ENCODE measurements at places on chromosomes 5 and 9.

DNA sequence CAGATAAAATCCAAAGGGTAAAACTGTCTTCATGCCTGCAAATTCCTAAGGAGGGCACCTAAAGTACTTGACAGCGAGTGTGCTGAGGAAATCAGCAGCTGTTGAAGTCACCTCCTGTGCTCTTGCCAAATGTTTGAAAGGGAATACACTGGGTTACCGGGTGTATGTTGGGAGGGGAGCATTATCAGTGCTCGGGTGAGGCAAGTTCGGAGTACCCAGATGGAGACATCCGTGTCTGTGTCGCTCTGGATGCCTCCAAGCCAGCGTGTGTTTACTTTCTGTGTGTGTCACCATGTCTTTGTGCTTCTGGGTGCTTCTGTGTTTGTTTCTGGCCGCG is 727 bp upstream of the ADRB2 start:
- DNase-seq = no peak

- DNase-seq = no peak
These were observed 16.3 kb downstream of the KLF9 start for GRCh38 chr9:70398145-70398556.

- peak; percentile 50 for DNase-seq
These were observed 38.4 kb downstream of the EBF1 start for GRCh38 chr5:159061179-159061796.

DNA sequence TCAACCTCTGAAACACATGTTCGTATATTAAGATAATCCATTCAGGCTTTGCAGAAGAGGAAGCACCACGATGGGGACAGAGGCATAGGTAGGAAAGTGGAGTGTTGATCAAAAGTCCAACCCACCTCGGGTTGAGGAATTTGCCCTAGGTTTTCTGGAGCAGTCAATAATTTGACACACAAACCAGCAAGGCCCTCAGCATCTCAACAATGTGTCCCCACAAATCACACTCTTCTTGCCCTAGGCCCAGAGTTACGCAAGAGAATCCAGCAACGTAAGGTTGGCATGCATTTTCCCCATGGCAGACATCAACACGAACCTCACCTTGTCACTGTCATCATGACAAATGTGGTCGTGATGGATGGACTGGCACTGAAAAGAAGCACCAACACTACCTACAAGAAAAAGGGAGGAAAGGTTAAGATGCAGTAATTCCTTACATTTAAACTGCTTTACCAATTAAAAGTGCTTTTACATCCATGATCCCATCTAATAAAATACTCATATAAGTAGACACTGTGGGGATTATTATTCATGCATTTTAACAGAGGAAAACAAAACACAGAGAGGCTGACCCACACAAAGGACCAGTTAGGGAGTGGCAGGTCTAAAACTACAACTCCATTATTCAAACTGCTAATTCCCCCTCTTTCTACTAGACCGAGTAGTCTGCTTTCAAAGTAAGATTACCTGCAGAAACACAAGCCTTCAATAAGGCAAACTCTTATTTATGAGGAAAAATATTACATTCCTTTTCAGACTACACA is 24.4 kb upstream of the RNF38 start:
- no peak for DNase-seq

GRCh38 chr5:58763390-58763789 is 180.5 kb downstream of the RAB3C start:
- DNase-seq = no peak

DNA sequence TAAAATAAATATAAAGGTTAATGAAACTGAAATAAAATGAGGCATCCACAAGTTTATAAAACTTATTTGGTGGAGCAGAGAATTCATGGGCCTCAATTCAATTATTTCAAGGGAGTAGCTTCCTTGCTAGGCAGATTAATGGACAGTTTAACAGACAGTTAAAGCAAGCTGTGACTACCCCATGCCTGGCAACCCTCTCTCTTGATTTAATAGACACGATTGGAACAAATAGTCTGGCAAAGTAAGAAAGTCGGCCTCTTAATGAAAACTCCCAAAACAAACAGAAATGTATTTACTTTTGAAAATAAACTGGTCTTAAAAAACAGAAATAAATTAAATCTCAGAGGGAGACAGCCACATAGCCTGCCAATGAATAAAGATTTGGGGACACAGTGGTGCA is 40.1 kb upstream of the ERCC6L2 start:
- DNase-seq = no peak

- DNase-seq = no peak
These were observed 281.6 kb downstream of the SLF1 start for GRCh38 chr5:94900006-94900505.

DNA sequence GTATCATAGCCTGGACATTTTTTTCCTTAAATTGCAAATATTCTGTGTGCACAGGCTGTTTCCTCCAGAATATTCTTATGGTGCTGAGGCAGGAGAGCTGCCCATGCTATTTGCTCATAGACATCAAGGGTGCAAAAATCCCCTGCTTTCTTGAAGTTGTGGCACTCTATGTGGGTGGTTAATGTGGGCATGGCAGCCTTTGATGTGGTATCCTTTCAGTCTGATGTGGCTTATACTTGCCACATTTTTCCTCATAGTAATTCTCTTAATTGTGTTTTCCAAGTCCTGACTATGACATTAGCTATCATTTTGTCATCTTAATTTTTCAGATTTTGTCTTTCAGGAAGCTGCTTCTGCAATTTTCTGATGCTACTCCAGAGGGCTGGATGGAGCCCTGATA is 353.3 kb downstream of the YTHDC2 start:
- DNase-seq = no peak

GRCh38 chr5:129902816-129903215 is 1.4 kb upstream of the CHSY3 start:
- DNase-seq = no peak

DNA sequence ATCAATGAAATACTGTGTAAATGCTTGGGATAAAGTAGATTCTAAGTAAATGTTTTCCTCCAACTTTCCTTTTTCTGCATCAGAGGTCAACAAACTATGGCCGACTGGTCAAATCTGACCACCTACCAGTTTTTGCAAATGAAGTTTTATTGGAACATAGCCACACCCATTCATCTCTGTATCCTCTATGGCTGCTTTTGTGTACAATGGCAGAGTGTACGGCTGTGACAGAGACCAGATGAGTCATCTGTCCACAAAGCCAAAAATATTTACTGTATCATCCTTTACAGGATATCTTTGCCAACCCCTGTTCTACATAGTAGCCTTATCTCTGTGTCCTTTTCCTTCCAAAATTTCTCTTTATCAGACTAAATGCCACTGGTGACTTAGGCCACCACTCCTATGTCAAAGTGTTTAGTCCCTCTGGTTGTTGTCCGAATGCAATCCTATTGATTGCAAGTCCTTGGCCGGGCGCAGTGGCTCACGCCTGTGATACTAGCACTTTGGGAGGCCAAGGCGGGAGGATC is 218.4 kb upstream of the KLF4 start:
- no peak for DNase-seq

- no peak for DNase-seq
These were observed 84.5 kb upstream of the CTNNA1 start for GRCh38 chr5:138668451-138669380.

DNA sequence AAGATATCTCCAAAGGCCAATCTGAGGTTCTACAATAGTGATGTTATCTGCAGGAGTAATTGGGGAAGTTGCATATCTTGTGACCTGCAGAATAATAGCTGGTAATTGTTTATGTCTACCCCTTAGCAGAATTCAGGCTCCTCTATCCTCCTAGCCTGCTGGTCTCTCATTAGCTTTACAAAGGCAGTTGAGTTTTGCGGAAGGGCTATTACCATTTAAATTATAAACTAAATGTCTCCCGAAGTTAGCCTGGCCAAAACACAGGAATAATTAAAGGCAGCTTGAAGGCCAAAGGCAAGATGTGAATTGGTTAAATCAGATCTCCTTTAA is 168.7 kb downstream of the TTC39B start:
- DNase-seq = no peak

- DNase-seq = peak; percentile 39
These were observed 517 bp downstream of the KCNN2 start for GRCh38 chr5:114362197-114362976.

DNA sequence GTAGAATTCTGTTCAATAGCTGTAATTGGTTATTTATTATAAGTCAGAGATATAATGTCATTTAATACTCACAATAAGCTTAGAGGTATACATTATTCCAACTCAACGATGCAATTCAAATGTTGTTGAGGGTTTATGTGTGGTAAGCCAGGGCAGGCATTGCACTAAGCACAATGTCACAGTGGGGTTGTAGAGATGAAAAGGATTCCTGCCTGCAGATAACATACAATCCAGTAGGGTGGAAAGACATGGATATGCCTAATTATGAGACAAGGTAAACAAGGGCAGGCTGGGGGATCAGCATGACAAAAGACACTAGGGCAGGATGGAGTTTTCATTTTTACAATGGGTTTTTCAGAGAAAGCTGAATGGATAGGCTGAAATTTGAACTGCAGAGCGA is 98.7 kb upstream of the PALM2AKAP2 start:
- no peak for DNase-seq

- no peak for DNase-seq
These were observed 27.1 kb upstream of the IL33 start for GRCh38 chr9:6188466-6188865.

DNA sequence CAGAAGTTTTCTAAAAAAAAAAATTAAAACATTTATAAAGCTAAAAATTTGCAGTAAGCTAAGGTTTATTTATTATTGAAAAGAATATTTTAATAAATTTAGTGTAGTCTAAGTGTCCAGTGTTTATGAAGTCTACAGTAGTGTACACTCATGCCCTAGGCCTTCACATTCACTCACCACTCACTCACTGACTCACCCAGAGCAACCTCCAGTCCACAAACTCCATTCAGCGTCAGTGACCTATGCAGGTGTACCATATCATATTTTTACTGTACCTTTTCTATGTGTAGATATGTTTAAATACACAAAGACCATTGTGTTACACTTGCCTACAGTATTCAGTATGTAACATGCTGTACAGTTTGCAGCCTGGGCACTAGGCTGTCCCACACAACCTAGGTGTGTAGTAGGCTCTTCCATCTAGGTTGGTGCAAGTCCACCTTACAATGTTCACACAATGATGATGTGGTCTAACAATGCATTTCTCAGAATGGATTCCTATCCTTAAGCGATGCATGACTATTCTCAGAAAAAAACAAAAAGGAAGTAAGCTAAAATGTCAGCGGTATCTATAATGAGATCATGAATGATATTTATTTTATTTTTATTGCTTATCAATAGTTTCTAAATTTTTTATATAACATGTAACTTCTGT is 336.7 kb downstream of the AGTPBP1 start:
- no peak for DNase-seq

DNA sequence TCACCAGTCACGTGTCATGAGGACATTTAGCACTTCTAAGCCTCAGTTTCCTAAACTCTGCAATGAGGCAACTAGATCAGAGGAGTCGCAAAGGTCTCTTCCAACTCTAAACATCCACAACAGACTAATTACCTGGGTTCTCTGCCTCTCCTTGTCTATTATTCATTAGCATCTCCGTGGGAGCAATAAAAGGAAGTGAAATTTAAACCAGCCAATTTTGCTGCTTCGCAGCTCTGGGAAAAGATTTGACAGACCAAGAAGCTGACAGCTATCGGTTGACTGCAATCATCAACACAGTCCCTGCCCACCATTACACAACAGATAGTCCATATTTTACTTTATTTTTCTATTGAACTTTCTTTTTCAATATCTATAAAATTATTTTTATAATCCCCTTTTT is 308.9 kb downstream of the NR2F1-AS1 start:
- no peak for DNase-seq
